ENCODE measurements at places on chromosomes 13 and 19.

DNA sequence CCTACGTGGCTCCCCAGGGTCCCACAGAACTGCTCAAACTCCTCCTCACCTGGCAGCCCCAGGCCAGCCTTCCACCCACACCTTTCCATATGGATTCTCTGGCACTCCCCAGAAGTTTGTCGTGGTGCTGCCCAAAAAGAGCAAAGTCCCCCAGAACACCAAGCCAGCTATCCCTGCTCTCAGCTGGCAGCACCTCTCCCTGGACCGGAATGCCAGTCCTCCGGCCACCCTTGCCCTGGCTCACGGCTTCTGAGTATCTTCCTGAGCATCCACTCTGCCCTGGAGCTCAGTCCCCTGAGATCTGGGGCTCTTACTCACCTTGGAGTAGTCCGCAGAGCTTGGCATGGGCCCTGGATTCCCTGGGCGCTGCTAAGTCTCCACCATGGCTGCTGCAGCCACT, 166.5 kb upstream of the ZNF507 start:
- no peak for DNase-seq

DNA sequence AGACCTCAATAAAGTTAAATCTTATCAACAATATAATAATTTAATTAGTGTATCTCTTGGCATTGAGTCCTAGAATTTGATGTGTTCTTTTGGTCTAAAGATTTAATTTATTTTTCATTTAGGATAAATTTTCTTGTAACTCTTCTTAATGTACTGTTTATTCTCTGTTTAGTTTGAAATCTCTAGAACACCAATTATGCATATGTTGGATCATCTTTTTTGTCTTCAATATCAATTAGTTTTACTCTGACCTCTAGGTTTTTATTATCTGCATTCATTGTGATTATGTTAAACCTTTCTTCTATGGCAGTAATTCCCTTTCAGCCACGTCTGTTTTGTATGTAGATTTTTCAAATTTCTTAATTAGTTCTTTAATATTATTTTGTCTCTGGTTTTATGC, 93.8 kb upstream of the ARHGEF7 start:
- DNase-seq, result no peak

DNA sequence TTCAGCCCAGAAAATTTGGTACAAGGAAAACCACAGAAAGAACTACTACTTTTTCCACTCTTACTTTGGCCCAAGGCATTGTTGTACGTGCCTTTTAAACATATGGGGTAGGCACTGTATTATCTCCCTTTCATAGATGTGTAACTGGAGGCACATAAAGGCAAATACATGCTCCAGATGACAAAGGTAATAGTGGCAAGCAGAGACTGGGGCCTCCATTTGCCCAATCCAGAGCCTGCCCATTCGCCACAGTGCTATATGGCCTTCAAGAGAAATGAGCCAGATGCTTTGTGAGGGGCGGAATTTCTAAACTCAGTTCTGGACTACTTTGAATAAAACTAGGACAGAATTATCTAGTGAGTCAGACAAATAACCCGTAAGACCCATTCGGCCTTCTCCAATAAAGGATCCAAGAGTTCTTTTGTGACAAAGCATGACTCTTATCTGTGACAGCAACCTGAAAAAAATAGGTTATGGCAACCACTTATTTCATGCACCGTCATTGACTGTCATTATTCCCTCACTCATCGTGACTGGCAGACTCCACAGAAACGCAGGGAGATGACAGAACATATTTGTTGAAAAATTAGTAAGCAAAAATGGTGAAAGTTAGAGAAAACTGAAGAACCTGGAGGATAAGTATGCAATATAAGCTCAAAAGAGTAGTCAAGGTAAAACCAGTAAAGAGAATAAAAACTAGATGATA, 712.0 kb upstream of the GPC6 start:
- DNase-seq, result no peak

DNA sequence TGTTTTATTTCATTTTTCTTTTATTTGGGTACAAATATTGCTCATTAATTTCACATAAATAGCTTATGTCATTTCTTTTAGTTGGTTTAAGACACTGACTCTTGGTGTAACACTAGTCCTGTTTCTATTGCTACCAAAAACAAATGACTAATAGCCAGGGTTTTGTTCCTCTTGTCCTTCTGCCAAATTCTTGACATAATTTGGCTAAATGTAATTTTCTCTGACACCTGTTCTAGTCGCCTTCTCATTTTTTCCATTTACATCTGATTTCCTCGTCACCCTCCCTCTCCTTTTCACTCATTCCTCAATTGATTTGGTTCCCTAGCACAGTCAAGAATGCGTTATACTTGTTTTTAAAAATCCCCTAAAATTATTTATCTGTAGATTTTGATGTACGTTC, 1718.7 kb downstream of the EFNB2 start:
- no peak for DNase-seq

DNA sequence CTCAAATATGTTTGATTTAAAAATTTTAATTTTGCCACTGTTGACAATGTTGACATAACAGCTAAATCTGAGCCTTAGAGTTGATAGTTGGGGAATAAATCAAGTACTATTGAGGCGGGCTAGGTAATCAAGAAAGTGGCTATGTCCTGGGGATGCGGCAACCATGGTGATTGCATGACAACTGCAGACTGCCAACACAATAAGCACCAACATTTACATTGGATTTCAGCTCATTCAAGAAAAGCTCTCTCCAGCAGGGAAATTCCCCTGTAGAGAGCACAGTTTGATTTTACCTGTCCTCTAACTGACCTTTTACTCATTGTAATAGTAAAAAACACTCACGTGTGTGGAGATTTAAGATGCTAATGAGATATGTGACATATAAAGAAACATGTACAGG, 63.1 kb downstream of the ZNF100 start:
- DNase-seq, result no peak

DNA sequence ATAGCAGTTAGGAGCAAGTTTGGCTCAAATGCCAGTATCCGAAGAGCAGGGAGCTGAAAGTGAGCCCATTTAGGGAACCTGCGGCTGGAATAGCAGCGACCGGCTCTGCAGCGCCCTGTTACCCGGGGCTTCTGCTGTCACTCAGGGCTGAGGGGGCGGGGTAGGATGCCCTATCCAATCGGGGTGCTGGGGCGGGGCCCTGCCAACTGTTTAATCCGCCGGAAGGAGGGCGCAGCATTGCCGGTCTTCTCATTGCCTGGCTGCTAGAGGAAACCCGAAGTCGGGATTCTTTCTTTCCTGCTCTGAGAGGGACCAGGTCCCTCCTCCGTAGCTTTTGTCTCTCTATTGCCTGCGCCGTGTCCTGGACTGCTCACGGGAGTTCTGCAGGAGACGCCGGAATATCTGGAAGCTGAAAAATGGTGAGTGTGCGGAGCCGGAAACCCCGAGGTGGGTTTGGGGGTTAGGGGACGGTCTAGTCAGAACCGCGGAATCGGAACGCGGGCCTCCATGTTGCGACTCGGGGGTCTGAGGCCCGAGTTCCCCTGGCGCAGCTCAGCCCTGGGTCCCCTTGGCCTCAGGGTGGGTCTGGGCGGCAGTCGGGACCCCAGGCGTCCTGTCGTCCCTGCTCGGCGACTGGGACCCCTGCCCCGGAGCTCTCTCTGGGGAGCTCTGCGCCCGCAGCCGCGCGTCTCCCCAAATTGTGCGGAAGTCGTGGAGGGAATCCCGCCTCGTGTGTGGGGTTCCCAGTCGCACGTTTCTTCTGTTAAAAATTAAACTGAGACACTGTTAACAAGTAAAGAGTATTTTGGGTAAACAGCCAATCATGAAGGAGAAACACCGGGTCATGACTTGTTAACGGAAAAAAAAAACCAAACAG, 22.8 kb downstream of the ZNF763 start:
- peak; percentile 96 for DNase-seq

- DNase-seq, result no peak
Measured at GRCh38 chr19:30857388-30857787, 485.2 kb downstream of the ZNF536 start.

DNA sequence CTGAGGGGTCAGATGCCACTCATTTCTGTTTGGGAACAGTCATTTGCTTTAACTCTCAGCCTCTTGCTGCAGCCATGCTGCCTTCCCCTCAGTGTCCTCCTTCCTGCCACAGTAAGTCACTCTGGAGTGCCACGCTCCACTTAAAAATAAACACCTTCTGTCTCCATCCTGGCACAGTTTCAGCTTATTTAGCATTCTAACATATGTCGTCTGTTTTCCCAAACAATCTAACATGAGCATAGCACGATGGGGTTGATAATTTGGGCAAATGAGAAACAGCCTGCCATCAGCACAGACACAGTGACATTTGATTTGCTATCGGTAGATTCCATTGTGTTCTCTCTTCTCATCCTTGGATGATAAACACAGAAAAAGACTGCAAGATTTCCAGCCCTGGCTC, 768.6 kb downstream of the UQCRFS1 start:
- no peak for DNase-seq

GRCh38 chr13:112174476-112175110, 107.6 kb downstream of the SOX1 start:
- DNase-seq, result no peak

- DNase-seq, result no peak
Measured at GRCh38 chr19:29531458-29532025, 5.7 kb downstream of the VSTM2B start.

- DNase-seq, result no peak
Measured at GRCh38 chr13:102328909-102329308, 72.9 kb downstream of the FGF14 start.

- DNase-seq, result peak; percentile 41
Measured at GRCh38 chr19:10353793-10354391, 14.5 kb upstream of the ICAM3 start.

DNA sequence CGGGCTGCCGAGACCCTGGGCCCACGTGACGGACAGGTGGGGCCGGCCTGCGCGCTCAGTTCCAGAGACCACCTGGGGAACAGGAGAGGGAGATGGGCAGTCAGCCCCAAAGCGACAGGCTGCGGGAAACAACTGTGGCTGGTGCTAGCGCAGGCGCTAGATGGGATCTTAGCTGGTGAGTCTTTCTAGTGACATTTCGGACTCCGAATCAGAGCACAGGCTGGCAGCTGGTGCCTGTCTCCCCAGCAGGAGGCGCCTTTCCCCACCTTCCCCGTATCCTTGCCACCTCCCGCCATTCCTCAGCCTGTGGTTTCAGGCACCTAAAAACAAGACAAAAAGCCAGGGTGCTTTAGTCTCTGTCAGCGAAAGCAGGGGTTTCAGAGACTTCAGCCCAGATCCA, 19.4 kb upstream of the RANBP3 start:
- DNase-seq, result no peak
